ENCODE measurements at places on chromosomes 7 and 10.

- no peak for DNase-seq
These were observed 2.0 kb upstream of the PLPP4 start for GRCh38 chr10:120455004-120455403.

GRCh38 chr10:44310762-44311562, 73.9 kb downstream of the CXCL12 start:
- peak; percentile 46 for DNase-seq

GRCh38 chr10:125149680-125150047, 10.7 kb downstream of the CTBP2 start:
- DNase-seq, result no peak

- no peak for DNase-seq
These were observed 130.4 kb downstream of the KIAA1217 start for GRCh38 chr10:24339387-24339786.

DNA sequence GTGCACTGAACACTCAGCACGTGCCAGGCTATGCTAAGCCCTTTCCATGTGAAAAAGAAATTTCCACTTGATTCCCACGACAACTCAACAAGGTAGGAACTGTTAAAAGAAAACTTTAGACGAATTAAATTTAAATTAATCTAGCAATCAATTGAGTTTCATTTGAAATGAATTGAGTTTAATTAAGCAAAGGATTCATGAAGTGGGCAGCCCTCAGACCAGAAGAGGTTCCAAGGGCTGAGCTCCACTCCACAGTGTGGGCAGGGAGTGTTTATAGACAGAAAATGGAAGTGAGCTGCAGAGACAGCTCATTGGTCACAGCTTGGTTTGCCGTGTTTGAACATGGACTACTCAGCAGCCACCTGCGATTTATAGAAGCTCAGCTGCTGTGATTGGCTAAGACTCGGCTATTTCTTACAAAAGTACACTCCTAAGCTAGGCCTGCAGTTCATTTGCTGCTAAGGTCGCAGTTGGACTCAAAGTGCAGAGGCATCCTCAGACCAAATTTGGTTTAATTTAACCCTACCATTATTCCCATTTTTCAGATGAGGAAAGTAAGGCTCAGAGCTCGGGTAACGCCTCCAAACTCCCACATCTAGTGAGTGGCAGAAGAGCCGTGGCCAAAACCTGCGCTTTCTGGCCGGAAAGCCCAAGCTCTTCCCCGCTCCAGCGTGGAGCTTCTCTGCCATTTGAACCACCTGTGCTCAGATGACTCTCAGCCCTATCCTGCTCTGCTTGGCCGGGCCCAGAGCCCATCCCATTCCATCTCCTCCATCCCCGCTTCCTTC, 24.9 kb downstream of the CALML3 start:
- DNase-seq, result no peak

DNA sequence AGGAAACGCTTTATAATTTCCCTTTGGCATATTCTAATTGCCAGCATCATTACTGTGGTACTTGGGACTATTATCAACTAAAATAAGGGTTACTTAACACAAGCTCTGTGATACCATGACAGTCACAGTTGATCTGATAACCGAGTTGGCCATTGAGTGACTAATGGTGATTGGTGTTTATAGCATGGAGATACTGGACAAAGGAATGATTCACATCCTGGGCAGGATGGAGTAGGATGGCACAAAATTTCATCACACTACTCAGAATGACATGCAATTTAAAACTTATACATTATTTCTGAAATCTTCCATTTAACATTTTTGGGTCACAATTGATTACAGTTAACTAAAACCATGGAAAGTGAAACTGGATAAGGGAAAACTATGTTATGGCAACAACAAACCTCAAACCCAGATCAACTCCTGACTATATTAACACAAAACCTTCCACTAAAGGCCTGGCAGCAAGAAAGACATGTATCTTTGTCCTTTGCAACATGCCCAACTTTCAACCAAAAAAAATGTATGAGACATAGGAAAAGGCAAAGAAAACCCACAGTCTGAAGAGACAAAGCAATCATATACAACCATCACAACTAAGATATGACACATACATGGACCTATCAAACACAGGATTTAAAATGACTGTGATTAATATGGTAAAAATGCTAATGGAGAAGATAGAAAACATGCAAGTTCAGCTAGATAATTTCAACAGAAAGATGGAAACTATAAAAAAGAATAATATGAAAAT, 208.5 kb upstream of the NRP1 start:
- DNase-seq, result no peak

GRCh38 chr7:25223206-25223605, 5.1 kb downstream of the NPVF start:
- DNase-seq, result no peak

- DNase-seq, result no peak
These were observed 61.3 kb upstream of the DNAAF5 start for GRCh38 chr7:664997-665735.

DNA sequence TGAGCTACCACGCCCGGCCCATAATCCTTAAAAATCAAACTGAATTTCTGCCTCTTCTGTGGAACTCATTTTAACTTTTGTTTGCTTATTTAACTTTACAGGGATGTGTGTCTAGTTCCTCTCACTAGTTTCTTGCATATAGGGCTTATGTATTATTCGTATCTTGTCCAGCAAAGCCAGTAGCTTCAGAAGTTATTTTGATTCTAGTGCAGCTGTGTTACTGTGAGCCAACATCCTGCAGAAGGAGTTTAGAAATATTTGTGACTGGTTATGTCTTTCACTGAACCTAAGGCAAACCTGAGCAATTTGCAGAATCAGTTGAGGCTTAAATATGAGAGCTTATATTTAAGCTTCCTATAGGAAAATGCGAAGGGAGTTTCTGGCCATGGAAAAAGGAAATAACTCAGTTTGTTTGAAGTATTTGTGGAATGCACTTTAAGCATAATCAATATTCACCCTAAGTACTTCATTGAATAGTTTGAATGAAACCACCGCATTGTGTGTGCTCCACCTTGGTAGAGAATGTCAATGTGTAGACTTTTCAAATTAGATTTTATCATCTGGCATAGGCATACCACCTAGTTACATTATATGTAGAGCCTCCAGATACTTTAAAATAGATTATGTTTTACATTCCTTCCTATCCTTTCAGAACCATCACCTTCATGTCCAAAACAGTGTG, 90.8 kb downstream of the MCU start:
- no peak for DNase-seq

DNA sequence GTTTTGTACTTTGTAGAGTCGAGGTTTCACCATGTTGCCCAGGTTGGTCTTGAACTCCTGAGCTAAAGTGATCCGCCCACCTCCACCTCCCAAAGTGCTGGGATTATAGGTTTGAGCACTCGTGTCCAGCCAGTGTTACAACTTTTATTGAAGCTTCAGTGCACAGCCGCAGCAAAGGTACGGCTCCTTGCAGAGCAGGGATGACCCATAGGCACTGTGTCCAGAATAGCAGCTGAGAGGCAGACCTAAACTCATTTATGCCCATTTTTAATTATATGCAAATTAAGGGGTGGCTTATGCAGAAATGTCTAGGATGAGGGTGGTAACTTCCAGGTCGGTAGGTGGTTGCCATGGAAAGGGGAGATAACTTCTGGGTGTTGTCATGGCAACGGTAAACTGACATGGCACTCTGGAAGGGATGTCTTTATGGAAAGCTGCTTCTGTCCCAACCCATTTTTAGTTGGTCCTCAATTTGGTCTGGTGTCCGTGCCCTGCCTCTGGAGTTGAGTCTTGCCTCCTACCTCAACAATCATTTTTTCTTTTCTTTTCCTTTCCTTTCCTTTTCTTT, 22.7 kb downstream of the NYAP1 start:
- DNase-seq, result no peak

GRCh38 chr7:45939574-45939973, 18.5 kb upstream of the IGFBP3 start:
- DNase-seq, result no peak

GRCh38 chr10:60894786-60895185, 49.2 kb downstream of the RHOBTB1 start:
- no peak for DNase-seq

- DNase-seq, result no peak
These were observed 117.3 kb upstream of the CDK6 start for GRCh38 chr7:92953657-92954056.

- no peak for DNase-seq
These were observed 81.3 kb downstream of the VWDE start for GRCh38 chr7:12322284-12322902.

GRCh38 chr10:49311555-49312236, 12.7 kb downstream of the C10orf71 start:
- no peak for DNase-seq

GRCh38 chr7:1458683-1459511, at the start of gene MICALL2:
MICALL2 (minus strand) TSS chr7:1459470; CDS start chr7:1459326, 144 bp downstream.
- DNase-seq, result peak; percentile 5

GRCh38 chr10:78556705-78557432, 511.9 kb upstream of the ZMIZ1 start:
- DNase-seq, result no peak

- no peak for DNase-seq
These were observed 36.6 kb upstream of the CCAR1 start for GRCh38 chr10:68684413-68684812.

DNA sequence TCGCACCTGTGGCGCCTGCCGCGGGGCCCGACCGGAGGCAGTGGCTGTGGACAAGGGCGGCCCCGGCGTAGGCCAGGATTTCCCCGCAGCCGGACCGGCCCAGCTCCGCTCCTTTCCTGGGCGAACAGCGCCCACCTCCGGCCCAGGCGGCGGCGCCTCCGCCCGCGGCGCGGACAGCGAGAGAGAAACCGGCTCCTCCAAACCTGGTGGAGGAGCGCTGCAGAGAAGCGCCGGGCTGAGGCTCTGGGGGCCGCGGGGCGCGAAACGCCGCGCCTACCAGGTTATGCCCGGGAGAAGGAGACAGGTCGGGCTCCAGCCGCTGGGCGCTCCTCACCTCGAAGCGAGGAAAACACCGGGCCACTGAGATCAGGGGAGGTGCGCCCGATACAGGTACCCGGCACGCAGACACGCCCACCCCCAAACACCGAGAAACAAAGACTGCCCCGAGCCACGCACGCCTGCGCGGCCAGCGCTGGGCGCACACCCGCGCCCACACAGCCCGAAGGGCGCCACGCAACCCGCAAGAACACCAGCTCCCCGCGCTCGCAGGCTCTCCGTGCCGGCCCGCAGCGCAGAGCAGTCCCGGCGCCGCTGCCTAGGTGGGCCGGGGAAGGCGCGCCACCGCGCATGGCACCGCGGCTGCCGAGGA, 3.3 kb downstream of the GRID1 start:
- DNase-seq, result no peak

GRCh38 chr10:74055383-74056049, 57.6 kb downstream of the VCL start:
- DNase-seq, result no peak

DNA sequence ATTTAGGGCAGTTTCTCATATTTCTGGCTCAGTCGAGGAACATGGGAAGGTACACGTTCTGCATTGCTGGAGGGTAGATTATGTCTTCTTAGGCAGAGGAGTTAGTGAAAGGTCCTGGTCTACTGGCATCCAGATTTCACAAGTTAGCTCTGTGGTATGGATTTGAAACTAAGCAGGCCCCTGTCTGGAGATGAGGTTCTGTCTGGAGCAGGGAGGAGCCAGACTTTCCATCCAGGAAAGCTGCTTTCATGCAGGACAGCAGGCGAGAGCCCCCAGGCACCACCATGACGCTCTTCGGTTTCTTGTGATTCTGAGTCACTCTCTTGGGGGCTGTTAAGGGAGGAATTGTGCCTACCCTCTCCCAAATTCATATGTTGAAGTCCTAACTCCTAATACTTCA, 184.3 kb downstream of the KIAA1217 start:
- no peak for DNase-seq

DNA sequence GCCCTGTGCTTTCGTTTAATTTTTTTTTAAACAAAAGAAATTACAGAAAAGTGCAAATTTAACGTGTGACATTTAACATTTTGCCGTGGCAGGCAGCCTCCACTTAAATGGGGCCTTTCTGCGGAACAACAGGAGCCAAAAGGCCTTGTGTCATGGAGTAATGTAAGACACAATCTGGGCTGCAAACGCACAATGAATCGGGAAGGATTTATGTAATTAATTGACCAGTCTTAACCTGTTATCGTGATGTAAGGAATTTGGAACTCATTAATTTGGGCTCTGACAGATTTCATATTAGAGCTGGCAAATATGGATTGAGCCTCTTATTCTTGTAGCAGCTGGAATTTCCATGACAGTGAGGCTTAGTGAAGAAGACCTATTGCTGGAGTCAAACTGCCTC, 86.4 kb downstream of the SNX10 start:
- DNase-seq, result no peak

DNA sequence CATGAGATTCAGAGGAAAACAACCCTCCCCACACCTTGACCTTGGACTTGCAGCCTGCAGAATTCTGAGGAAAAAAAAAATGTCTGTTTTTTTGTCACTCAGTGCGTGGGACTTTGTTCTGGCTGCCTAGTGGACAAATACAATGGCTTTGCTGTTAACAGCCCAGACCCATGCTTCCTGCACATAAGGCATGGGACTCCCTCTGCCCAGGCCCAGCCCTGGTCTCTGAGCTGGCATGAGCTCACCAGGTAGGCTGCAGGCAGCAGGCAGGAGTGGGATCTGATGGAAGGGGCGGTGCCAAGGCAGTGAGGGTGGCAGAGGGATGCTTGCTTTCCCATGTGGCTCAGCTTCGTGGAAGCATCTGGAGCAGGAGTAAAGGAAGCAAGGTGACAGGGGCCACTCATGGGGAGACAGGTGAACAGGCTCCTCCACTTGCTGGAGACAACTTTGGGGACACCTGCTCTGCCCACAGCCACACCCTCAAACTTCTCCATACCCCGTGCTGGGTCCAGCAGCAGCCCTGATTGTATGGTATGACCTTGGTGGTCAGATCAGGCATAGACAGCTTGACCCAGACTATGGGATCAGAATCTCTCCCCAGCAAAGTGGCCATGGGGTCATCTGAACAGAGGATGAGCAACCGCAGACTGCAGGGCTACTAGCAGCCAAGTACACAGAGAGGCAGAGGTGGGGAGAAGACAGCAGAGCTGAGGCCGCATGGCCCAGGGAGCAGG, 27.0 kb downstream of the ANXA8 start:
- DNase-seq, result no peak

- no peak for DNase-seq
These were observed 1.2 kb upstream of the PLXNA4 start for GRCh38 chr7:132577206-132578049.

DNA sequence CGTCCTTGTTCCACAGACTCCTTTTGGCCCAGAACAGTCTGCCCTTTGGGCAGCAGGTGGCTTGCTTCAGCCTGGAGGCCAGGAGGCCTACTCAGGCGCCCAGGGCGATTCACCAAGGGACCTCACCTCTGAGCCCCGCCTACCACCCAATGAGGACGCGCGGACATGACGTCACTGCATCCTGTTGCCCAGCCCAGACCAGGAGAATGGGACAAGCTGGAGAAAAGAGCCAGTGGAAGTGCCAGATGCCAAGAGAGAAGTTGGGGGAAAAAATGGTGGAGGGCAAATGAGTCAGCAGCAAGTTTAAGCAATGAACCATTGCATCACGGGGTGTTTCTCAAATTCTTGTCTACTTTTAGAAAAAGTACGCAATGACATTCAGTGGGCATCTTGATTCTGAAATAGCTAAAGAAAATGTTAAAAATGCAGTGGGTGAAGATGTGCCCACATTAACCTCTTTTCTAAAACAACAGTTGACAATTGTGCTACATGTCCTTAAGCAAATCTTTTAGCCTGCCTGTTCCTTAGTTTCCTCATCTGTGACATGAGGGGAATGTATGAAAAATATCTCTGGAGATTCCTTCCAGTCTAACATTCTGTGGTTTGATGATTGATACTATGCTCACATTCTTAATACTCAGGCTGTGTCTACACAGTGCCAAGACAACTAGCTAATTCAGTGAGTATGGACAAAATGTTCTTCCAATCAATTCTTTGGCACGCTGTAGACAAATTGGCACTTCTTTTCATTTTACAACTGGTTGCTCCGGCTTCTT, 23.9 kb upstream of the LEP start:
- no peak for DNase-seq

All from stimulated activated CD4-positive, alpha-beta T cell treated with anti-CD3 and anti-CD28 coated beads, TNF-alpha, amount 100 ng/mL, for 1 hour (primary cell).